ENCODE measurements at places on chromosomes 4 and X. TPM values are rescaled to one million over a fixed set of nuclear protein-coding genes. Genes with fewer than 3 reads are reported as not detected.

HERC5 gene
- 0.23 TPM for polyA plus RNA-seq

TLR6 gene
- 1.9 TPM for polyA plus RNA-seq

DNA sequence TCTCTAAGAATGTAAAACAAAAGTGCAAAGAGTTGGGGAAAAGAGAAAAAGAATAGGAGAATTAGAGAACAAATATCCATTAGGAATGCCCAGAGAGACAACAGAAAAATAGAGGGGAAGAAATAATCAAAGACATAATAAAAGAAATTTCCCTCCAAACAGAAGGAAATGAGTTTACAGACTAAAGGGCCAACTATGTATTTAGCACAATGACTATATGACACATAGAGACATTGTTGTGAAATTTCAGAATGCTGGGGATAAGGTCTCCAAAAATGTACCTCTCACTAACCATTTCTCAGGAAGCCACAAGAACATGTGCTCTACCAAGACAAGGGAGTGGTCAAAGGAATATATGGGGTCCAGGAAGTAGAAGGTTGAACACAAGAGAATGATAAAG, 121.0 kb upstream of the ACSL4 start:
- no peak for DNase-seq

GRCh38 chr4:25970226-25970675, 56.2 kb downstream of the SMIM20 start:
- DNase-seq = no peak

- no peak for DNase-seq
Observed at GRCh38 chrX:155995321-155995875, 2.1 kb upstream of the IL9R start.

- peak; percentile 84 for DNase-seq
Observed at GRCh38 chr4:176778491-176778890, 14.2 kb downstream of the VEGFC start.

Data from fibroblast of lung (primary cell).